ENCODE measurements at places on chromosomes 5 and 9.

DNA sequence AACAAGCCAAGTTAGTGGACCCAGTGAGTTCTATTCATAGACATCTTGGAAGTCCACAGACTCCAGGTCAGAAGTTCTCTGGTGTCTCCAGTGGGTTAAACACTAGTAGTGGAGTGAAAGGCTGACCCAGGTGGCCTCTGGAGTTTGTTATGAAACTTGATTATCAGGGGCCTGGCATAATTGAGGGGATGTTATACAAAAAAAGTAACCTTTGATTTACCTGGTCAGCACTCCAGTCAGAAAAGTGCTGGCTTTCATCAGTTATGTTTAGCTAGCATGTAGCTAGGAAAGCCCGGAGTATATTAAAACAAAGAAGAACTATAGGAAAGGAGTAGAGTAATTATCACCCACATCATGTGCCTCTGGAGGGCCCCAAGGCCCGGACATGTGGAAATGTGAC lies 171.1 kb downstream of the CD180 start:
- DNase-seq: no peak

GRCh38 chr5:147398860-147399259 lies 111.0 kb downstream of the DPYSL3 start:
- DNase-seq: peak; percentile 64

- no peak for DNase-seq
These were observed 1.3 kb downstream of the BRD3 start for GRCh38 chr9:134066526-134066912.

- DNase-seq: no peak
These were observed 53.8 kb downstream of the SREK1 start for GRCh38 chr5:66197764-66198405.

Measured in fibroblast of skin of left quadriceps (primary cell).